Bronchial epithelial cell (primary cell): ENCODE measurements at places on chromosomes 16 and 17. TPM values are rescaled to one million over a fixed set of nuclear protein-coding genes. Genes with fewer than 3 reads are reported as not detected.

WSB1 gene
- total RNA-seq: 256 and 308 TPM in 2 replicates

SRRM2 gene
- total RNA-seq: 30.5 and 41.5 TPM in 2 replicates

DPEP3 gene
- total RNA-seq: not detected in 2 replicates

C1QTNF8 gene
- total RNA-seq: not detected in 2 replicates

ABCA6 gene
- total RNA-seq: 0.26 and 0.38 TPM in 2 replicates

LITAFD gene
- total RNA-seq: not detected in 2 replicates

TBC1D3E gene
- total RNA-seq: 0.77 TPM in 1 of 2 replicates, not detected in the other

POLG2 gene
- total RNA-seq: 9.2 and 10.8 TPM in 2 replicates

SOST gene
- total RNA-seq: not detected in 2 replicates

KRT32 gene
- total RNA-seq: 0.13 TPM in 1 of 2 replicates, not detected in the other

MT1G gene
- 0.64 TPM in 1 of 2 replicates, not detected in the other for total RNA-seq

SLC38A8 gene
- not detected in 2 replicates for total RNA-seq

SEPTIN12 gene
- not detected in 2 replicates for total RNA-seq

CCL8 gene
- not detected in 2 replicates for total RNA-seq

DLX3 gene
- 0.13 TPM in 1 of 2 replicates, not detected in the other for total RNA-seq

CSH2 gene
- total RNA-seq: not detected in 2 replicates

SPATA32 gene
- under 0.01 TPM in 1 of 2 replicates, not detected in the other for total RNA-seq

MIEF2 gene
- 21.1 and 23.0 TPM in 2 replicates for total RNA-seq

ZMYND15 gene
- total RNA-seq: under 0.01 and 0.38 TPM in 2 replicates

C17orf113 gene
- 0.26 and 0.64 TPM in 2 replicates for total RNA-seq

SPATA22 gene
- total RNA-seq: not detected in 2 replicates

EMP2 gene
- 15.5 and 24.6 TPM in 2 replicates for total RNA-seq

MEOX1 gene
- total RNA-seq: not detected in 2 replicates

ZG16 gene
- total RNA-seq: not detected in 2 replicates

ABCC3 gene
- total RNA-seq: 17.0 and 33.2 TPM in 2 replicates

SALL1 gene
- total RNA-seq: not detected in 2 replicates

ZNF75A gene
- total RNA-seq: 22.9 and 23.2 TPM in 2 replicates

ZSCAN32 gene
- total RNA-seq: 15.6 and 17.4 TPM in 2 replicates

KCNH4 gene
- not detected in 2 replicates for total RNA-seq

LRRC75A gene
- total RNA-seq: 0.13 TPM in 1 of 2 replicates, not detected in the other

SEPTIN1 gene
- total RNA-seq: under 0.01 TPM in 1 of 2 replicates, not detected in the other

CLEC3A gene
- total RNA-seq: not detected in 2 replicates

TADA2A gene
- 15.8 and 17.3 TPM in 2 replicates for total RNA-seq

FAM171A2 gene
- total RNA-seq: 0.53 and 0.90 TPM in 2 replicates

NPIPB9 gene
- total RNA-seq: 0.77 and 1.6 TPM in 2 replicates

CA7 gene
- not detected in 2 replicates for total RNA-seq

KRT34 gene
- total RNA-seq: 0.26 and 0.53 TPM in 2 replicates

KRTAP4-6 gene
- total RNA-seq: not detected in 2 replicates

CHST4 gene
- under 0.01 and 0.26 TPM in 2 replicates for total RNA-seq

RPA1 gene
- 33.2 and 36.9 TPM in 2 replicates for total RNA-seq

GLP2R gene
- under 0.01 TPM in 1 of 2 replicates, not detected in the other for total RNA-seq

SLC13A5 gene
- total RNA-seq: 0.38 and 0.53 TPM in 2 replicates

PER1 gene
- total RNA-seq: 21.9 and 26.4 TPM in 2 replicates

TTC19 gene
- total RNA-seq: 32.5 and 34.8 TPM in 2 replicates
